Frontal cortex (tissue), 4 donors: ENCODE measurements at places on chromosomes 5 and 9. TPM values are rescaled to one million over a fixed set of nuclear protein-coding genes. Genes with fewer than 3 reads are reported as not detected.

OMD gene
- total RNA-seq: 3.7 TPM

WDR31 gene
- total RNA-seq: 2.4 TPM

DNA sequence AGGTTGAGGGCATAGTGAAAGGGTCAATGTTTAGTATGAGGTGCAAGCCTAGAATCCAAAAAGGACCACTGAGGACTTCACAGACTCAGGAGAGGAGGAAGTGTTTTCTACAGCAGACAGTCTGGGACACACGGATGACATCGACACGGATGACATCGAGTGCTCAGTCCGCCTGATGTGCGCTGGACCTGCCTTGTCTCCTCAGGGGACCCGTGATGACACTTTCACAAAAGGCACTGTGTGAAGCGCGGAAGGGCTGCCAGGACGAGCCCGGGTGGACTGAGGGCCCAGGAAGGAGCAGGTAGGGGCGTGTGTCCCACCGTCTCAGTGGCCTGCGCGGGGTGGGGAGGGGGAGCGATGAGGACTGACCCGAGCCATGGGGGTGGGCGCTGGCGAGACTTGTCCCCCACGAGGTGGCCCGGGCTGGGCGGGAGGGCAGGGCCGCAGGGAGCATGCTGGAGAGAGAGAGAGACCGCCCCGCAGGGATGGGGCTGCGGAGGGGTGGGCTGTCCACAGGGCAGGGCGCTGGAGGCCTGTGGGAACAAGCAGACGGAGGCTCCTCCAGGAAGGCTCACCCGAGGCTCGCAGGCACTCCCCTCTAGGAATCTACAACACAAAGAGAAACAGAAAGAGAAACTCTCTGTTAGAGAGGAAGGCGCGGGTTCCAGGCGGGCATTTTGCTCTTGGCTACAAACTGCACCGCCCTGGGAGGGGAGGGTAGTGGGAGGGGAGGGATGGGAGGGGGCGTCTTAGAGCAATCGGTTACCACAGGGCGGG, 54.9 kb downstream of the USP20 start:
- no peak for DNase-seq

DNA sequence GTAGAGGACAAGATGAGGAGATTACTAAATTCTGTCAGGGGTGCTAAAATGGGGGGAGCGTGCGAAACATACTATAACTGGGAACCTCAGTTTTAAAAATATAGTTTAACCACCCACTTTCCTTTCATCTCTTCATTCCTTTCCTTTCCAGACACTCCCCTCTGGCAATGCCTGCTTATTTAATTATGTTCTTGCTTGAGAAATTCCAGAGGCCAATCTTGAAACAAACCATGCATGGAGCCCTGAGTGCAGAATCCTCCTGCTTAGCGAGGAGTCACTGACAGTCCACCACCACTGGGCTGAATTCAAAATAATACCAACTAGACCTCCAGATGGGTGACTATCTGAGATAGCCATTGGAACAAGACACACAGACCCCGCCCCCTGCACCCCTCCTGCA, 29.7 kb upstream of the C9orf72 start:
- DNase-seq: no peak

DNA sequence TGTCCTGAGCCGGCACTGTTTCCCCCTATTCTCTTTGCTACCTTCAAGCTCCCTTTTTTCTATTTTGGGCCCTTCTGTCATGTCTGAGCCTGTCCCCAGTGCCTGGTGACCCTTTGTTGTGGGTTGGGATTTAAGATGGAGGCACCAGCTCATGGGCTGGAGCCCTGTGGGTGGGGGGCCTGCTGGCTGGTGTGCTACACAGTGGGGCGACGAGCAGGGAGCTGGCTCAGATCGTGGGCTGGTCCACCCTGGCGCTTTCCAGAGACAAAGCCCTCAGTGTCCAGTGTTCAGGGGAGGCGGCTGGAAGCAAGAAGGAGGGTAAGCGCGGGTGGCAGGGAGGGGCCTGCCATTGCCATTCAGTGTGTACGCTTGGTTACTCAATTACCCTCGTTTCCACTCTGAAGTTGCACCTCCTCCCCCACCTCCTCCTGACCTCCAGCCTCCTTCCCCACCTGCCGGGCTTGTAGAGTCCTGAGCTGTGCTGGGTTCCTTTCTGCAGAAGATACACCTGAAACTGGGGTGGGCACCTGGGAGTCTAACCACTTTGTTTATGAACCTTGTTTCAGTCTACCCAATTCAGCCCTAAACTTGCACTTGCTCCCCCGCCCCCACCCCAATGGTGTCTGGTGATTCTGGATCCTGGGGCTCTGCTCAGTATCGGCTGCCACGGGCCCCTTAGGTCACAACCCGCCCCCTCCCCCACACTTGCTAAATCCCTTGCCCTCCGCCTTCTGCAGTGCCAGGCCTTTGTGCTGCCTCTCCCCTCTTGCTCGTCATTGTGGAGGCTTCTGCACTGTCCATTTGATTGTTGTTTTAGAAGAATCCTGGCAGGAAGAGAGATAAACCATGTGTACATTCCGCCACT, 49.9 kb downstream of the MVB12B start:
- no peak for DNase-seq

DNA sequence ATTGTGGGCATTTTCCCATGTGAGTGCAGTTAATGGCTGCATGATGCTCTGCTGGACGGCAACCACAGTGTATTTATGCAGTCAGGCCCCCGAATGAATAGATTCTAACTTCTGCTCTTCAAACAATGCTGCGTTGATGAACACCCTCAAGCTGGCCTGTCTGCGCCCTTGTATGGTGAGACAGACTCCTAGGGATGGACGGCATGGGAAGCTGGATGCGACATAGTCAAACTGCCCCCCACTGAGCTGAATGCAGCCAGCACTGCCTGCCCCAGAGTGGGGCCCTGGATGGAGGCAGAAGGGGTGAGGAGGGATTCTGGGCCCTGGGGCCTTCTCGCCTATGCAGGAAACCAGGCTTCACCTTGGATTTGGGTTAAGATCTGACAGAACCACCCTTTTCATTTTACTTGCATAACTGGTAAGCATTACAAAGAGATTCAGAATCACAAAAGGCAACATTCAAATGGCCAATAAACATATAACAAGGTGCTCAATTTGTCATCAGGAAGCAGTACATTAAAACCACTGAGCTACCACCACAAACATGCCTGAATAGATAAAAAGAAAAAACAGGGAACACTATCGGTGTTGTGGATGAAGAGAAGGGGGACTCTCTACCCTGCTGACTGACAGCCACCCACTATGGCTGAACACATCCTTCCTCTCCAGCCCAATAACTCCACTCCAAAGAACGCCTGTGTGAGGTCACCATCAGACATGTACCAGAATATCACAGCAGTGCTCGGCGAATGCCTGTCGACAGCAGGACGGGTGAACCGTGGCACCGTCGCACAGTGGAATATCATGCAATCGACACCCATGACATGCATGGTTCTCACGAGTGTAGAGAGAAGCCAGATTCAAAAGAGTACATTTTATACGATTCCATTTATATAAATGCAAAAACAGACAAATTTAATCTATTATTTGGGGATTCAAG, 79.1 kb downstream of the RAPGEF1 start:
- DNase-seq: no peak

GRCh38 chr9:123637945-123638634, 282.1 kb downstream of the CRB2 start:
- no peak for DNase-seq

DNA sequence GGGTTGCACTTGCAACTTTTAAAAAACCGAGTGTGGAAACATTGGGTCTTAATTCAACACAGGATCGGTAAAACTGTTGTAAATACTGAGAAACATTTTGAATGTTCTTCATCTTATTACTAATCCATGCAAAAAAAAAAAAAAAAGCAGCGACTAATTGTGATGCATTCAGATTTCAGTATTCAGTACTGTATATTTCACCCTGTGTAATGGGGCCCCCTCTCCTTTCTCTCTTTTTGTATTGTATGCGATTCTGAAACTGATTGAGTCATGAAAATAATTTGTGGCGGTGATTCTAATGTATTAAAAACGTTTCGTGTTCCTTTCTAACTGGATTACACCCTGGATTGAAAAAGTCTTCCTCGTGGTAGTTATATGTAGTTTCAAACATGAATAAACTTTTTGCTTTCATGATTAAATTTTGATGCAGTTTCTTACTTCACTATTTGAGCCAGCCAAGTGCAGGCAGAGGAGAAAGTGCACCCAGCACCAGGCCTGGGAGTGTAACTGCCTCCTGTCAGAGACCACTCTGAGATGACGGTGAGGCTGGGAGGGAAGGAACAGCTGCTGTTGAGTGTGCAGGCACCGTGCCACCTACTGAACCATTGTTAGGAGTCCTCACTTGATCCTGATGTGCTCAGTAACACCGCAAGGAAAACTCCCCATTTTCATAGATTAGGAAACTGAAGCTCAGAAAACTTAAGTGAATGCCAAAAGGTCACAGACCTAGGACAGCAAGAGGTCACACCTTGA, 220.0 kb downstream of the PBX3 start:
- no peak for DNase-seq

DNA sequence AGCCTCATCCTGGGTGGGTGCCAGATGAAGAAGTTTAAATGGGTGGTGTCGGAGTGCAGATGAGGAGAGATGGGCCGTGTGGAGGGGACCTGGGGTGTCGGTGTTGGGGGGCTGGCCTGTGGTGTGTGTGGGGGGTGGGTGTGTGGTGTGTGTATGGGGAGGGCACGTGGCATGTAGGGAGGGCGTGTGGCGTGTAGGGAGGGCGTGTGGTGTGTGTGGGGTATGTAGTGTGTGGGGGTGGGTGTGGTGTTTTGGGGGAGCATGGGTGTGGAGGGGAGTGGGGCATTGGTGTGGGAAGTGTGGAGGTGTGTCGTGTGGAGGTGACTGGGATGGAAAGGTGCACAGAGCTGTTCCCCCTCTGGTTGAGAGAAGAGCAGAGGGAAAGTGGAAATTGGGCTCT, 34.5 kb downstream of the SLC46A2 start:
- DNase-seq: no peak

- DNase-seq: no peak
Measured at GRCh38 chr5:178293400-178293799, 60.8 kb upstream of the PHYKPL start.

DNA sequence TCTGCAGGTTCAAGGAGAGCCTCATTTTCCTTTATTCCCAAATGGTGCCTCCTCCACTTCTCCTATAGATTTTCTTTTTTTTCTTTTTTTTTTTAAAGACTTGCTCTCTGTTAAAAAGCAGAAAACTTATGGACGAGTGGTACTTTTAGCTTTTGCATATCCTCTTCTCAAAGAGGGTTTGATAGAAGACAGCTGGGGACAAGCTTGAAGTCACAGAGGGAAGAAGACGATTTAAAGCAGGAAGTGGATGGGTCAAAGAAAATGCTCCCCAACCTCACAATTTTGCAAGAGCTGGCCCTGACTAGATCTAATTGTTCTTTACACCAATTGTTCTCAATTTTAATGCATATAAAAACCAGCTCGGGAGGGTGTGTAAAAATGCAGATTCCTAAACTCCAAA, 48.9 kb downstream of the APBA1 start:
- DNase-seq: no peak

GRCh38 chr5:141780952-141781781, 97.0 kb downstream of the PCDH1 start:
- no peak for DNase-seq

DNA sequence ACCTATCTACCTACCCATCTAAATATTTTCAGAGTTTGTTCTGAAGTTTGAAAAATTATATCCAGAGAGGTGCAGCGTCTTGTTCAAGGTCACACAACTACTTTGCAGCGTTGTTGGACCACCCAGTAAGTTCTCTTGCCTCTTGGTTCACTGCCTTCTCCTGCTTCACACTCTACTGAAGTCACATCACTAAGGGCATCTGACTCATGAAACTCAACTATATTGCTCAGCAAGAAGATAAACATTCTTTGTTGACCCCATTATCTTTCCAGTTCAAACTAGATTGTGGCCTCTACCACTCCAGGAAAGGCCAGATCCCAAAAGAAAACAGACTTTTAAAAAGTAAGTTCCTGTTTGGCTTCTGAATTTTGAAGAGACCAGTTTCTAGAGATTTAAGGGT, 326.9 kb downstream of the SLIT3 start:
- no peak for DNase-seq

- DNase-seq: no peak
Measured at GRCh38 chr5:178854284-178854683, 5.5 kb upstream of the ZNF354B start.

GRCh38 chr5:61993295-61993927, 312.6 kb upstream of the KIF2A start:
- no peak for DNase-seq

- DNase-seq: no peak
Measured at GRCh38 chr9:12413986-12414385, 279.2 kb upstream of the TYRP1 start.

PPP2R2B gene
- 136 TPM for total RNA-seq

ZNG1C gene
- total RNA-seq: 25.7 TPM

MARCHF11 gene
- 3.7 TPM for total RNA-seq

GRCh38 chr5:1505506-1506241, 18.1 kb downstream of the LPCAT1 start:
- no peak for DNase-seq

FLT4 gene
- total RNA-seq: 1.6 TPM

TMEM174 gene
- total RNA-seq: not detected

- no peak for DNase-seq
Measured at GRCh38 chr5:179616002-179616594, 7.4 kb downstream of the HNRNPH1 start.

- no peak for DNase-seq
Measured at GRCh38 chr9:86598411-86599239, 244.4 kb upstream of the TUT7 start.

GRCh38 chr9:136585531-136586120, 39.8 kb upstream of the NOTCH1 start:
- DNase-seq: no peak

DNA sequence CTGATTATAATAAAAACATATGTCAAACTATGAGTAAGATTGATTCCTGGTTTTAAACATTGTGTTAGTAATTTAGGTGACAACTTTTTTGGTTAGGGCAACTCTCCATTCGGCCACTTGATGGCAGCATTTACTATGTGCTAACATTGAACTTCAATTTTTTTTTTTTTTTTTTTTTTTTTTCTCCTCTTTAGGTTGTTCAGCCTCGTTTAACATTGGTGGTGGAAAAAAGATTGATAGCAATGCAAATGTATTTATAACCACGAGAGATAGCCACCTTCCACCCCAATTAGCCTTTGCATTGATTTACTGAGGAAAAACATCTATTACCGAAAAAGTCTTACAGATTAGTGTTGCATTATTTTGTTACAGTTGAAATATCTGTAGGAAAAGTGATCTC, 159.1 kb downstream of the CSNK1G3 start:
- DNase-seq: peak; percentile 12
